ENCODE measurements at places on chromosomes 3 and 15.

DNA sequence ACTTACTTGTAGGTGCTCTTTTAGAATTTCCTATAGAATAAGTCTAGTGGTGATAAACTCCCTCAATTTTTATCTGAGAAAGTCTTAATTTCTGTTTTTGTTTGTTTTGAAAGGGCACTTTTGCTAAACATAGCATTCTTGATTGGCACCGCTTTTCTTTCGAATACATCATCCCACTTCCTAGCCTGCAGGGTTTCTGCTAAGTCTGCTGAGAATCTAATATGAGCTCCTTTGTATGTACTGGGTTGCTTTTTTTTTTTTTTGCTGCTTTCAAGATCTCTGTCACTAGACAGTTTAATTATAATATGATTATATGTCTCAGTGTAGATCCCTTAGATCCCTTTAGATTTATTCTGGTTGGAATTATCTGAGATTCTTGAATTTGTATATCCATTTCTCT lies 21.5 kb downstream of the PFN2 start:
- no peak for DNase-seq

DNA sequence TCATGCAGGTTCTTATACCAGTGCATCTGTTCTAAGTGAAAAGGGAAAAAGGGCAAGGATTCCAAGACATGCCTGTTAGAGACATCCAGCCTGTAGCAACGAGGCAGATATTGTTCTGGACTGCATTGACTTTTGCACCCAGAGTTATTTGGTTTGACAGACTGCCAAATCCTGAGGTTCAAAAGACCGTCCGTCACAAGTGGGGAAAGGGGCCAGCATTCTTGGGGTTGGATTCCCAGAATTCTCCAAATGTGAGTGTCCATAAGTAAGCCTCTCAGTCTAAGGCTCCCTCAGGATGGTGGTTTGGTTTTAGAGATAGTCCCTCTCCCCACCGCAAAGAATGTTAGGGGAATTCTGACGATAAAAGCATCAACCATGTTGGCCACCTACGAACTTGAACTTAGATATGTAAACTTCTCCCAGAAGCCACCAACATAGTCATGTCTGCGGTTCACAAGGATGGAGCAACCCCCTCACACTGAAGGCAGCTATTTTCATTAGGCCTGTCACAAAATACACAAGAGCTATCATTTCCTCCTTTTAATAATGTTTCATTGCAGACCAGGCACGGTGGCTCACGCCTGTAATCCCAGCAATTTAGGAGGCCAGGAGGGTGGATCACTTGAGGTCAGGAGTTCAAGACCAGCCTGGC lies 13.6 kb upstream of the LACTB start:
- no peak for DNase-seq

DNA sequence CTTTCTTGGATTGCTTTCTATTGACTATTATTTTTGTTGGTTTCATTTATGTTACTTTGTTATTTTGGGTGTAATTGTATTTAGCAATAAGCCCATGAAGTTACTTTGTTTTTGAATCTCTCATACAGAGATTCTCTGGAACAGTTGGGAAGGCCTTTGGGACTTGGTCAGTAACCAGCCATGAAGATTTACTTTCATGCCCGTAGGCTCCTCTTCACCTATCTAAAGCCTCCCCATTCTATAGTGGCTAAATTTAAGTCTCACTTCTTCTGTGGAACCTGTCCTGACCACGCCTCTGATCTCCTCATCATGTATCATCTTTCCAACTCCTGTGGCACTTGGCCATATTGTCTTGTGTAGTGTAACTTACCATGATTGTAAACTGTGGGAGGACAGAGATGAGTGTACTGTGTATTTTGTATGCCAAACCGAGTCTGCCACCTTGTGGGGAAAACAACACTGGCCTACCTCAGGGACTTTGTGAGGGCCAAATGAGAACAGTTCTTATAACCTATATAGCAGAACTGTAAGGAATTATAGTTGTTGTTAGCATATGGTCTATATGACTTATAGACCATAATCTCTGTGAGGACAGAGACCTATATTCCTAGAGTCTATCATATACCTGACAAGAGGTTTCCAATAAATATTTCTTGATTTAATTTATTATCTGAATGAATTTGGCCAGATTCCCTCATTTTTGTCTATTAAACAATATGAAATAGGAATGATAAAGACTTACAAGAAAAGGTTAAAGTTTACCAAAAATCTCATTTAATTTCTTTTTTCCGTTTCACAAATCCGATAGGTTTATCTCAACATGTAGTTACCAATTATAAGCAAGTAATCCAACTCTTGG lies 75.0 kb downstream of the STARD9 start:
- peak; percentile 81 for DNase-seq

DNA sequence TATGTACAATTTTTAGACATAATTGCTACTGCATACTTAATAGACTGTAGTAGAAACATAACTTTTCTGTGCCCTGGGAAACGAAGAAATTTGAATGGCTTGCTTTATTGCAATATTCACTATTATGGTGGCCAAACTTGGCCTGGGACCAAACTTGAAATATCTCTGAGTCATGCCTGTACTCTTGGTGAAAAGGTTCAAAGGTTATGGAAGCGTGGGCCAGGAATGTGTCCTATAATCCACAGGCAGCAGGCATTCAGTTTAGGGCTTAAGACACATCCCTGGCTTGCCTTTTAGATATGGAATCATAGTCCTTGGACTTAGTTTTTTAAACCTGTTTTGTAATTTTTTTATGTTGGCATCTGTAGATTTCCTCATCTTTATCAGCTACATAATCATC lies 124.3 kb downstream of the LRIG1 start:
- DNase-seq: no peak

GRCh38 chr3:35974872-35975271 lies 335.5 kb downstream of the ARPP21 start:
- no peak for DNase-seq

All from kidney capillary endothelial cell (primary cell).